Lower lobe of right lung (tissue), 2 donors: ENCODE measurements at places on chromosomes 2 and 18. TPM values are rescaled to one million over a fixed set of nuclear protein-coding genes. Genes with fewer than 3 reads are reported as not detected.

- DNase-seq = no peak
- no peaks in the 10 kb centered on the region for H3K27me3 ChIP-seq
- peaks cover 19% of the 10 kb centered on the region for H3K36me3 ChIP-seq
- no peak overlapping the region for H3K27ac ChIP-seq
- no peaks in the 10 kb centered on the region for H3K4me1 ChIP-seq
These were observed 29.4 kb downstream of the NLRC4 start for GRCh38 chr2:32235315-32235714.

DNA sequence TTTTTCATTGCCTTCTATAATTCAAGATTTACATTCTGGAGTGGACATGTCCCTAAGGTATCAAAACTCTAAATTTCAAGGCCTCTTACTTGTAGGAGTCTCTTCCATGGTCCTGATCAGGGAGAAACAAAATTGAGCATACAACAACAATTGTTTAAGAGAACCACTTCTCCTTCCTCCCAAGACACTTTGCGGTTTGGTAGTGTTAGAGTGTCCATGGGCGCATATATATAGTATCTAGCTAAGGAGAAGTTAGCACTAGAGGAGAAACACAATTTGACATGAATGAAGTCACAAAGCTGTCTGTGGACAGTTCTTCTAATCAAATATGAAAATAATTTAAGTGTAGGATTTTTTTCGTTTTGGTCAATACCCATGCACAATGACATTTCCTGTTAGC, 349.1 kb upstream of the MAP2 start:
- no peaks in the 10 kb centered on the region for H3K36me3 ChIP-seq
- no peak overlapping the region for H3K4me3 ChIP-seq
- no peaks in the 10 kb centered on the region for H3K27me3 ChIP-seq
- DNase-seq = no peak
- no peak overlapping the region for H3K27ac ChIP-seq

The TMEM198 gene
- total RNA-seq = 1.4 TPM

The FSIP2 gene
- total RNA-seq = 0.27 TPM

The AGXT gene
- total RNA-seq = not detected
